ENCODE measurements at places on chromosomes 2 and 18.

- no peak for DNase-seq
Measured at GRCh38 chr2:172985139-172985892, 90.3 kb upstream of the MAP3K20 start.

- DNase-seq = no peak
Measured at GRCh38 chr2:37615804-37616676, 55.4 kb downstream of the CDC42EP3 start.

- DNase-seq = no peak
Measured at GRCh38 chr18:44638034-44638540, 42.6 kb upstream of the SETBP1 start.

DNA sequence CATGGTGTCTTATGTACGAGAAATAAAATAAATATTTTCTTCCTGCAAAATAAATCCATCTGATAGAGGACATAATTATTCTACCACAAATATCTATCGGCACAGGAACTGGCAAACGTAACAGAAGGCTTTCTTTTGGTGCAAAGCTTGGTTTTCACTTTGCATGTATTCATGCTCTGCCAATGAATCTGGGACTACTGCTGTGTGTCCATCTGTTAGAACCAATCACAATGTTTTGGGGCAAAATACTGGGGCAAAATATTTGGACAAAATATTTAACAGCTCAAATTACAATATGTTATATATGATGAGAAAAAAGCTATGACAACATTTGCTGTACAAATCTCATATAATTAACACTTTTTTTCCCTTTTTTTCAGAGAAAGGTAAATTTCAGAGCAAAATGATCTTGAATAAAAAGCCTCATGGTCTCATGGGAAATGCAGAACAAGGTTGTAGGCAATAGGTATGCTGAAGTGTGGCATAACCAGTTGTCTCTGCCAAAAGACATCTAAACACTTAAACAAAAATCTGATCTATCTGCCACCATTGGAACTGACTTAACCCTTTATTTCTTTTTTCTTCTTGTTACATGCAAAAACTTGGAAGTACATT is 923.2 kb downstream of the CPS1 start:
- no peak for DNase-seq

DNA sequence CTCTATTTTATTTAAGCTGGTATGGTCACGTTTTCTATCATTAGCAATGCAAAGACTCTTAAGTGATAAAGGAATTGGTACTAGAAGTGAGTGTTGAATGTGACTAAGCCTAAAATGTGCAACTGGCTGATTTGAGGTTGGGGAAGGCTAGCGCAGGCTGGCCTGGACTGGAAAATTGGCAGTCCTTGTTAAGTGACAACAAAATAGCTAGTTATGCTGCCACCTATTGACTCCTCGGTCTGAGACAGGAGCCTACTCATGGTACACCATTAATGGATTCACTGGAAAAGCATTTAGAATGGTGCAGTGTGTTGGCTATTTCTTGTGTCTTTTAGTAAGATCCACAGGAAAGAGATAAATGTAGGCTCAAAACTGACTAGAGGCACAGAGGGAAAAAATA is 5.7 kb upstream of the WIPF1 start:
- DNase-seq = peak; percentile 60

DNA sequence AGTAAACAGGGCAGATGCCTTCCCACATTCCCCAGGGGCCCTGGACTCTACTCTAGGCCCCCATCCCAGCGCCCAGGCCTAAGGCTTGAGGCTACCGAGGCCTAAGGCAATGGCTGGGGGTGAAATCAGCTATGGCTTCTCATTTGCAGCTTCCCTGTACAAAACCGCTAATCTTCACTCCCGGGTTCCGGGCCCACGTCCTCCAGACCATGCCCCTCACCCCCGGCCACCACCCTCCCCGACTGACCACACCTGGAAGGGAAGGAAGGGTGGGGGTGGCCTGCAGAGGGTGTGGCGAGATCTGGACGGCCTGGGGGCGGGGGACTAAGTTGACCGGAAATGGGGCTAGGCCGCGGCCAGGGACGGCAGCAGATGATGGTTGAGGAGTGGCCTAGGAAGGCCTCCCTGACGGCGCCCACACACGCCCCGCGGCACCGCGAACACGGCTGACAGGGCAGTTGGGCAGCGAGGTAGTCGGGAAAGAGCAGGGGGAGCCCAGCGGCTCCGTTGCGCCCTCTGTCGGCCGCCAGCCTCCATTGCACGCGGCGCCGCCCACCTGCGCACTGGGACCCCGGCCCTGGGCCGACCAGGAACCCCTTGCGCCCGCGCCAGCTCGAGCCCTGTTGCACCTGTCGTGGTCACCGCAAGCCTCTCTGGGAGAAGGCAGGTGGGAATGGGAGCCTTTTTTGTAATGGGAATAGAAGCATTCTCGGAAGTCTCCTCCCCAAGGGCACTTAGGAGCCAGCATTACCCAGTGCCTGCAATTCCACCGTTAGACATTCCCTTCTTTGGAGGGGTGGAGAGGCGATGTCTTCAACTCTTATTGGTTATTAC is 117.1 kb upstream of the STPG4 start:
- DNase-seq = peak; percentile 48

DNA sequence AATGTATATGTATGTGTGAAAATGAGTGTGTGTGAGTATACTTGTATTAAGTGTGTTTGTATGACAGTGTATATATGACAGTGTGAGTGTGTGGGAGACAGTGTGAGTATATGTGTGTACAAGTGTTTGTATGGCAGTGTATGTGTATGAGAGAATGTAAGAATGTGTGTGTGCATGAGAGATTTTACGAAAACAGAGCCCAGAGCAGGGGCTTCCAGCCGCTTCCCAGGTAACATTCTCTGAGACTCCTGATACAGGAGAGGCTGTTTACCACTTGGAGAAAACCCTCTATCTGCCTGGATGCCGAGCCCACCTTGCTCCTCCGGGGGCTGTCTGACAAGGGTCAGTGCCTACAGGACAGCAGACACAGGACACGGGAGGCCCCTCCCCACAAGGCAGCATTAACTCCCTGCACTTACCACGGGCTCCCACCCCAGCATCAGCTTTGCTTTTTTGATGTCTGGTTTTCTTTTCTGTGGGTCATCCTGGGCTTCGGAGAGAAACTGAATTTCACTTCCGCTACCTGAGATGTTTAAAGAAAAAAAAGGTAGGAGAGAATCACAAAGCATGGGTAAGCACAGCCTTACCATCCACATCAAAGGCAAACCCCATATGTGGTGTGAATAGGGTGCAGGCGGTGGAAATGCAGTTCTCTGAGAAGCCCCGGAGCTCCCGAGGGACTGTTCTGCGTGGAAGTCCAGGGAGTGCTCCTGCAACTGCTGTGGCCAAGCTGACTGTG is 97.6 kb downstream of the UXS1 start:
- no peak for DNase-seq

- no peak for DNase-seq
Measured at GRCh38 chr2:139773720-139774277, 993.6 kb upstream of the NXPH2 start.

DNA sequence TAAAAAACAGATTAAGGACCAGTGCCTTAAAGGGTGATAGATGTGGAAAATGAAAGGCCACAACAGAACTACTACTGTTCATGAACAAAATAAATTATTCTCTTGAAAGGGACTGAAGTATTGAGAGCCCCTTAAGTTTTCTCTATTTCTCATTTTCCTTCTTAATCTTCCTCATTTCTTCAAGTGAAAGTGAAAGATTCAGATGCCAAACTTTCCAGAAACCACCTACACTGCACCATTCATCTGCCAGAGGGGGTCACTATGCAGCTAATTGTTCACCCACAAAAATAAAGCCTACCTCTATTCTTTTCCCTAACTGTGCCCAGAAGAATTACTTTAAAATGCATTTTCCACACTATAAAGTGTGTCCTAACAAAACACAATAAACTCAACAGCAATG is 140.1 kb downstream of the NR4A2 start:
- DNase-seq = no peak

GRCh38 chr18:74790451-74790850 is 192.8 kb downstream of the ZNF407 start:
- no peak for DNase-seq

GRCh38 chr2:176947754-176948153 is 264.8 kb upstream of the HNRNPA3 start:
- DNase-seq = no peak
